Stimulated activated CD4-positive, alpha-beta T cell treated with anti-CD3 and anti-CD28 coated beads, TNF-alpha, amount 100 ng/mL, for 1 hour (primary cell): ENCODE measurements at places on chromosomes 2 and 18.

DNA sequence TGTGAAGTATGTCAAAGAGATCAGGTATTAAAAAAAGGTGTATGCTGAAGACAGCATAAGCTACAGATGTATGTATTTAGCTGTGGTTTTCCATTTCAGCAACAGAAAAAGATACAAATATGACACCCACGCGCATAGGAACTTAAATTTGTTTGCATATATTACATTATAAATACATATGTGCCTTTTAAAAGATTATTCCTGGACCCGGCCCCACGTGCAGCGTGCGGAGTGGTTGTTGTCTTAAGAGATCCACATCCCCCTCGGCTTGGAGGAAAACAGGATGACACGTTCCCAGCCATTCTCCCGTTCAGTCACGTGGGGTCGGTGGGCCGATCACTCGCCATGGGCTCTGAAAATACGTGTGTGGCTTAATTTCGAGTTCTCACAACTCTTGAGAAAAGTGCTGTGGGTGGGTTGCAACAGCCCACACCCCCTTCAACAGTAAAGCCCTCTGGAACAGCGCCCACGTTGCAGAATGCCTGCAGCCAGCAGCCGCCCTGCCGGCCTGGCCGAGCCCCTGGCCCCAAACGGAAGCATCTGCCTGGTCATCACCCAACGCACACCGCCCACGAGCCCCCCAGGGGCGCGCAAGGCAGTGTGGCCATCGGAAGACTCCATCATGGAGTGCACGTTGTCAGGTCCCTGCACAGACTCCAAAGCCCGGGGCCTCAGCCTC is 18.6 kb upstream of the KCNG2 start:
- no peak for DNase-seq

GRCh38 chr2:172562298-172562697 is 6.4 kb downstream of the PDK1 start:
- no peak for DNase-seq

GRCh38 chr2:240355962-240356361 is 79.5 kb upstream of the GPC1 start:
- DNase-seq: no peak

DNA sequence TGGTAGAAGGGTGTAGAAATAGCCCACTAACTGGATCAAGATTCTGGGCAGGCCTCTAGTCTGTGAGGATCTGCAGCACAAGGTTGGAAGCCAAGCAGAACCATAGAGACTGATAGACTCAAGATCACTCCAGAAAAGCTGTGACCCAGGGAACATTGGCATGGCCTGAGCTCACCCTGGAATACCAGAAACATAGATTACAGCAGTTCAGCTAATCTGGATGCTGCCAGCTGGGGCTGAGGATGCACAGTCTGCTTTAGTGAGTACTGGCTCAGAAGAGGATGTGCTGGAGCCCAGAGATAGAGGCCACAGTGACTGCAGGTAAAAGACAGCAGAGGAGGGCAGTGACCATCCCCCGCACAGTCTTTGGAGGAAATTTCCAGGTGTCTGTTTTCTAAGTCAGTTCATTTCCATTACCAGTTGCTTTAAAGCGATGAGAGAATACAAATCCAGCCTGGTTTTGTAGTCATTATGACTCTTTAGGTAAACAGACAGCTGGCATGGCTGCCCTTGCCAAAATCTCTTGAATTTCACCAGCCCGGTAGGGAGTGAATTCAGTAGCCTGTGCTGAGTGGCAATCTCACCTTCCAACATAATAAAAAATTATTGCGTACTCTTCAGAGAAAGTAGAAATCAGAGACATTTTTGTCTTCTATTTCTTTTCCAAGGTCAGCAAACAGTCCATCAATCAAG is 119.2 kb downstream of the ANTXR1 start:
- DNase-seq: no peak

GRCh38 chr2:192288295-192288694 is 93.6 kb upstream of the TMEFF2 start:
- no peak for DNase-seq

DNA sequence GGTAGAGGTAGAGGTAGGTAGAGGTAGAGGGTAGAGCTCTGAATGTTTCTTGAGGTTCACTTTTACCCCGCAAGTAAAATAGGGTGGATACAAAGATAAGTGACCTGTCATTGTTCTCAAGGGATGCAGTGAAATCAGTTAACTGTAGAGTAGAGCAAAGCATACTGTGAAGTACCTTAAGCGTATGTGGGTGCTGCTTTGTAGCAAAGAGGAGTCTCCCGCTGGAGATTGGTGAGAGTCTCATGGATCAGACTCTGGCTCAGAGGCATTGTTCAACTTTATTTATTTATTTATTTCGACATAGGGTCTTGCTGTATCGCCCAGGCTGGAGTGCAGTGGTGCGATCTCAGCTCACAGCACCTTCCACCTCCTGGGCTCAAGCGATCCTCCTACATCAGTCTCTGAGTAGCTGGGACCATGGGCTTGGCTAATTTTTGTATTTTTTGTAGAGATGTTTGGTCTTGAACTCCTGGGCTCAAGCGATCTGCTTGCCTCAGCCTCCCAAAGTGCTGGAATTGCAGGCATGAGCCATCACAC is 38.7 kb downstream of the MTA3 start:
- no peak for DNase-seq

DNA sequence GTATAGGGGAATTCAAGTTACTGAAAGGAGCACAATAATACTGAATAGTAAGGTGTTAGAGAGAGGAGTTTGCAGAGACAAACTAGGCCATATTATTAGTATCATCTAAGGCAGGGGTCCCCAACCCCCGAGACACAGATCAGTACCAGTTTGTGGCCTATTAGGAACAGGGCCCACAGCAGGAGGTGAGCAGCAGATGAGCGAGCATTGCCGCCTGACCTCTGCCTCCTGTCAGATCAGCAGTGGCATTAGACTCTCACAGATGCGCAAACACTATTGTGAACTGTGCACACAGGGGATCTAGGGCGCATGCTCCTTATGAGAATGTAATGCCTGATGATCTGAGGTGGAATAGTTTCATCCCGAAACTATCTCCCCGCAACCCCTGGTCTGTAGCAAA is 41.8 kb upstream of the TMEM200C start:
- DNase-seq: no peak
